ENCODE measurements at places on chromosomes 6 and 20.
A peak's percentile ranks its signal among the peaks of the same experiment; 100 is the strongest.

DNA sequence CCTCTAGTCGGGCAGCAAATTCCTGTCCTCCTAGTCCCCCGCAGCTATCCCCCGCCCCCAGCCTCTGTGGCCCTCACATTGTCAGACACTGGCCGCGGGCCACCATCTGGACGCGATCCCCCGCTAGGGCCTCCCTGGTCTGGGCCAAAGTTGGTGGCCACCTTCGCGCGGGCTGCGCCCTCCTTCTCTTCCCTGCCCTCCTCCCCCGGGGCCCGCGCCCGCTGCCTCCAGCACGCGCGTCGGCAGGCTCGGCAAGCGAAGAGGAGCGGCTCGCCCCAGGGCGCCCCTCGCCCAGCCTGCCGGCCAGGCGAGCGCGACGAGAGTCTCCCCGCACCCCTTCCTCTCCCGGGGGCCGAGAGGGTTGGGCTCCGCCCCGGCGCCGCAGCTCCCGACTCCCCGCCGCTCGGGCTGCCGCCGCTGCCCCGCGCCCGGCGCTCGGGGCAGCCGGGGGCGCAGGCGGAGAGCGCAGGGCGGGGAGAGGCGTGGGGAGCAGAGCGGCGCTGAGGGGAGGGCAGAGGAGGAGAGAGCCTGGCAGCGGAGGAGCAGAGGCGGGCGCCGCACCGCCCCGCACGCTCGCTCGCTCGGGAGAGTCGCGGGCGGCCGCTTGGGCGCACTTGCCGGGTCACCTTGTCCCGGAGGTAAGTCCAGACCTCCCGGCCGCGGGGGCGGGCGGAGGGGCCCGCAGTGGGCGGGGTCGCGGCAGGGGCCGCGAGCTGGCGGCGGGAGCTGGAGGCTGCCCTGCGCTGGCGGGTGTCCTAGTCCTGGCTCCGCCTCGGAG is at the start of gene SYNDIG1:
TSS of gene SYNDIG1 (plus strand) at position 514 of the 778 bp plus-strand sequence. CDS start 73,469 bp downstream, outside the sequence.
- DNase-seq, result no peak

GRCh38 chr20:20065361-20065760 is 13.0 kb downstream of the CFAP61 start:
- no peak for DNase-seq

- DNase-seq, result no peak
Observed at GRCh38 chr20:57546956-57547649, 13.8 kb upstream of the PCK1 start.

GRCh38 chr6:66179361-66179760 is 472.3 kb upstream of the EYS start:
- DNase-seq, result no peak

DNA sequence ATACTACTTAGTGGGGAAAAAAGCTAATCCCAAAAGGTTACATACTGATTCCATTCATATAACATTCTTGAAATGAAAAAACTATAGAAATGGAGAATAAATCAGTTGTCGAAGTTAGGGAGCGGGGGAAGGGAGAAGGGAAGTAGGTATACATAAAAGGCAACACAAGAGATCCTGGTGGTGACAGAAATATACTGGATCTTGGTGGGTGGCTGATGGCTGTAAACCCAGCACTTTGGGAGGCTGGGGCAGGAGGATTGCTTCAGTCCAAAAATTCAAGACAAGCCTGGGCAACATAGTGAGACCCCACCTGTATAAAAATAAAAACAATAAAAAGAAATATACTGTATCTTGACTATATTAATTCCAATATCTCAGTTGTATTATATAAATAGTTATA is 105.7 kb upstream of the LGSN start:
- DNase-seq, result no peak

GRCh38 chr6:56222499-56222898 is 24.9 kb downstream of the COL21A1 start:
- peak; percentile 44 for DNase-seq

DNA sequence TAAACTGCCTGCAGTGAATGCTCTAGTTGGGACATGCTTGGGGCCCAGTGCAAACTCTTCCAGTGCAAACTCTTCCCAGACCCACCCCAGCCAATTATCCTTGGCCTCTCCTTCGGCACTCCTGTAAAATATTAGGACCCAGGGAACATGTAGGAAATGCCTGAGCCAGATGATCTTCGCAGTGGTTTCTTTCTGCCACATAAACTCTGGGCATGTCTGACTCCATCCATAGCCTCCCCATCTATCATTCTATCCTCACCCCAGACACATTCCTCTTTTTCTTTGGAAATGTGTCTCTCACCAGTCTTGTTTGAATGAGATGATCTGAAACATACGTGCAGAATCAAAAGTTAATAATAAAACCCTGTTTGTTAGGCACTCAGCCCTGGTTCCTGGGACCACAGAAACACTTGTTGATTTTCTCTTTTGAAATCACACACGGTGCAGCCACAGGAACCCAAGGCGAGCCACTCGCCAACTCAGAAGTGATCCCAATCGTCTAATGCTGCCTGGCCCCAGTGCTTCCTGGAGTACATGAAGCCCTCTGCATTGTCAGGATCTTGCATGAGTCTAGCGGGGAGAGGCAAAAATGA is 108.9 kb upstream of the CST7 start:
- DNase-seq, result no peak

Measured in cardiac fibroblast (primary cell).